Stimulated activated CD8-positive, alpha-beta memory T cell treated with anti-CD3 and anti-CD28 coated beads, Interleukin-15, amount 100 ng/mL, for 4 hours (primary cell): ENCODE measurements at places on chromosomes 16 and 17.

- no peak for DNase-seq
These were observed 2.2 kb downstream of the MYO19 start for GRCh38 chr17:36532435-36532975.

- no peak for DNase-seq
These were observed 50.4 kb upstream of the HS3ST2 start for GRCh38 chr16:22763437-22764080.

- DNase-seq = no peak
These were observed 386 bp downstream of the CIAO3 start for GRCh38 chr16:740459-740763.

DNA sequence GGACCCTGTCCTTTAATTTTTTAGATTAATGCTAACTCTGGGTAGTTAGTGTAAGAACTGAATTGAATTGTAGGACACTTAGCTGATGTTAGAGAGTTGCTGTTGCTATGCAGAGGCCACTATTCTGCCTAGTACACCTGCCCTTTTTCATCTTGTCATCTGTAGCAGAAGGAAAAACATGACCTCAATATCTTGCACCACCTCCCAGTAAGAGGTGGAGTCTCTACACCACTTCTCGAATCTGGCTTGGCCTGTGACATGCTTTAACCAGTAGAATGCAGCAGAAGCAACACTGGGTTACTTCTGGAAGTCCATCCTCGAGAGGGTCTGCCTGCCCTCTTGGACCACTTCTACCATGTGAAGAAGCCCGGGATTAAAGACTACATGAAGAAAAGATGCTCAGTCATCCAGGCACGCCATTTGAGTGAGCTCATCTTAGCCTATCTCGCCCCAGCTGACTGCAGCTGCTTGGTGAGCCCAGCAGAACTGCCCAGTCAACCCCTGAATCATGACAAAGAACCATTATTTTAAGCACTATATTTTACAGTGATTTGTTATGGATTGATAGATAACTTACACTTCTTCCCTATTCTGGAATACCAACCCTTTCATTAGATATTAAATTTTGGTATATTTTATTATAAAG, 153.5 kb downstream of the MYO1D start:
- no peak for DNase-seq

DNA sequence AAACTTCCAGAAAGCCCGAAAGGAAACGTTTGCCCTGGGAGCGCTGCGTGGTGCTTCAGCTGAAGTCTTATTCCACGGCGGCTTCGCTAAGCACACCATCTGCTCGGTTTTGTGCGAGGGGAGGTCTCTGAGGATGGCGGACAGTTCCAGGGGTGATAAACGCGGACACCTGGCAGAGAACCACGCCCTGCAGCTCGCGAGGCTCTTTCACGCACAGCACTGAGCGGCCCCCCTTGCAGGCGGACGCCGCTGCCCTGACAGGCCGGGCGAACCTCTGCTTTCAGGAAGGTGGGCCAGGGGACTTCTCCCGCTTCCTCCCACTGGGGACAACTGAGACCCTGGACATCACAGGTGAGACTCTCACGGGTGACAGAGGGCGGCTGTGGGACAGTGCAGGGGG, 3.7 kb downstream of the MVD start:
- no peak for DNase-seq

DNA sequence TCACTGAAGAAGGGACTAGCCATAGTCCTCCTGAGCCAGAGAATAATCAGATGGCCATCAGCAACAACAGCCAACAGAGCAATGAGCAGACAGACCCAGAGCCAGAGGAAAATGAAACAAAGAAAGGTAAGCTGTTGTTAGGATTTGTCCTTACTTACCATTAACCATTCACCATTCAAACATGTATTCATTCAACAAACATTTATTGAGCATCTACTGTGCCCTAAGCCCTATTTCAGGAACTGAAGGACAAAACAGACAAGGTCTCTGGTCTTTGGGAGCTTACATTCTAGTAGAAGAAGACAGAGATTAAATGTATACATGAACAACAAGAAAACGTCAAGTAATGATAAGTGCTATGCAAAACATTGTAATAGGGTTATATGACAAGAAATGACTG, 19.3 kb downstream of the OGFOD1 start:
- DNase-seq = no peak

GRCh38 chr17:12928736-12929135, 89.1 kb downstream of the ELAC2 start:
- no peak for DNase-seq

DNA sequence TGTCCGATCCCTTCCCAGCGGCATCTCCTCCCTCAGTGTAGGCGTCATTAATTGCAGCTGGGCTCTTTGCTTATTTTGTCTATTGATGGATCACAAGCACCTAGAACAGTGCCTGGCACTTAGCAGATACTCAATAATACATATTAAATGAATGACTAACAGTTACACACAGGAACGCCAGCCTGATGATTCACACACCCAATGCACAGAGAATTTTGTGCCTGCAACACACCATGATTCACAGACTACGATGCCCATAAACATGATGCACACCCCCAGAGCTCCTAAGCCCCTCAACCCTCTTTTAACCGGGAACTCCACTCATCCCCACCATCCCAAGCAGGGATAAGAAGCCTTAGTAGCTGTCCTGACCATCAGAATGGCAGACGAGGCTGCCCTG, 66.6 kb upstream of the TMEM97 start:
- DNase-seq = no peak

- DNase-seq = no peak
These were observed 226.4 kb upstream of the GOT2 start for GRCh38 chr16:58960484-58960883.
